Stimulated activated CD8-positive, alpha-beta memory T cell treated with anti-CD3 and anti-CD28 coated beads, Interleukin-4, amount 100 ng/mL, for 48 hours (primary cell): ENCODE measurements at places on chromosomes 5 and 9.

DNA sequence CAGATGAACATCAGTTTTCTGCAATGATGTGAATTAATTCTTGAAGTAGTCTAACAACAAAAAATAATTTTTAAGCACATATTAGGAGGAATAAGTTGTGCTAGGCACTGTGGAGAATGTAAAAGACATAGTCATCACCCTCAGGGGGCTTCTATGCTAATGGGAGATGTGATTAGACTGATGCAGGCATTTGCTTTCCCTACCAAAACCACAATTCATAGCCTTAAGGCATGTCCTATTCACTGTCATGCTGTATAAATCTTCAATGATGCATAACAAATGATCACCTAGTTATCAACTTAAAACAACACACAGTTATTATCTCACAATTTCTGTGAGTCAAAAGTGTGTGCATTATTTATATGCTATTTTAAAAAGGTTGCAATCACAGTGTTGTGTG is 422.6 kb downstream of the MAN2A1 start:
- DNase-seq, result no peak

DNA sequence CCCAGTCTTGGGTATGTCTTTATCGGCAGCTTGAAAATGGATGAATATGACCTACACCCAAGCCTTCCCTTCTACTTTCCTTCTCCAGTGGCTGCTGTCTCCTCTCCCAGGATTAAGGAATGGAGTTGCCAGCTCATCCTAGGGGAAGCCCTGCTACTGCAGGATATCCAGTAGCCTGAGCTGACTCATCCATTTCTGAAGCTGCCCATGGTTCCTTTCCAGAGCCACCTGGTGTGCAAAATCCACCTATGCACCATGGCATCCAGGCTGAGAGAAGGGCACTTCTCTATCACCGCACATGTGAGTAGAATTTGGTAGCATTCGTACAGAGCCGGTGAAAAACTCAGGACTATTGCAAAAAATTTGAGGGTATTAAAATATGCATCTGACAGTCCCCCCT is 290.8 kb downstream of the YTHDC2 start:
- no peak for DNase-seq

DNA sequence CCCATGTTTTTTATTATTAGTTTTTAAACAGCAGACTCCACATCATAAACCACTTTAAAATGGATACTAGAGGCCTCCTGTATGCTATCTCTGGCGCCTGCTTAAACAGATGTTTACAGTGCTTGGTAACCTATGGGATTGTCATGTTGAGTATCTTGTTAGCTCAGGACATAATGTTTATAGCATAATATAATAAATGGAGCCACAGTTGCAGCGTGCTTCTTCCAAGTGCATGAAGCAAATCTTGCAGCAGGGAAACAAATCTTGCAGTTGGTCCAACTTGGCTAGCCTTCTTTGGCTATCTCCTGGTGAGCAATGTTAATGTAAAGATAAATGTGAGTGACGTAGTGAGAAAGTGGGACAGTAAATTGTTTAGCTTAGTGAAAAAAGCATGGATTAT is 2.8 kb downstream of the GHR start:
- no peak for DNase-seq

DNA sequence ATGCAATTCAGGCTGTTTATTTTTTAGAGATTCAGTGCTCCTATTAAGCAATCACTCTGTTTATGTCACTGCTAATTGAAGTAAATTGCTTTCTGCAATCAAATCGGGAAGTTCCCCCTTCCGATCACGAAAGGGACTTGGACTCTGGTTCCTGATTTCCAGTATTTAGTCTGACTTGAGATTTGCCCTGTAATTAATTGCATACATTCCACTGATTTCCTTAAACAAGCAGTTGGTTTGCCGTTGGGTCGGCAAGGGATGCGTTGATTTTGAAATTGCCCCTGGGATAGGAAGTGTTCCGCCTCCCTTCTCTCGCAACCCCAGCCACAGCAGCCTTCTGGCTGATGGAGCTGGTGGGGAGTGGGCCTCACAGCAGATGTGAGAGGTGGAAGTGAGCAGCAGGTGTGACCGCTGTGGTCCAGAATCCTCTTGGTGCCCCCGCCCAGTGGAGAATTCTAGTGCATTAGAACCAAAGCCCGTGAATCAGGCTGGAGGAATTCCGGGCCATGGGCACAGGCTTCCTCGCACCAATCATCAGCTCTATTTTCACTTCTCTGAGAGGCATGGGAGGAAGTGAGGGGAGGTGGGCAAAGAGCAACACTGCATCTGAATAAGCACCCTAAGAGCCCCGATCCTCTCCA is 102.5 kb downstream of the SPRY4 start:
- no peak for DNase-seq
